Naive thymus-derived CD4-positive, alpha-beta T cell (primary cell): ENCODE measurements at places on chromosomes 1 and 21.

GRCh38 chr1:165328136-165328535, 28.4 kb downstream of the LMX1A start:
- no peak overlapping the region for H3K27ac ChIP-seq
- H3K36me3 ChIP-seq = no peaks in the 10 kb centered on the region
- DNase-seq = no peak
- H3K27me3 ChIP-seq = peaks cover 5% of the 10 kb centered on the region

DNA sequence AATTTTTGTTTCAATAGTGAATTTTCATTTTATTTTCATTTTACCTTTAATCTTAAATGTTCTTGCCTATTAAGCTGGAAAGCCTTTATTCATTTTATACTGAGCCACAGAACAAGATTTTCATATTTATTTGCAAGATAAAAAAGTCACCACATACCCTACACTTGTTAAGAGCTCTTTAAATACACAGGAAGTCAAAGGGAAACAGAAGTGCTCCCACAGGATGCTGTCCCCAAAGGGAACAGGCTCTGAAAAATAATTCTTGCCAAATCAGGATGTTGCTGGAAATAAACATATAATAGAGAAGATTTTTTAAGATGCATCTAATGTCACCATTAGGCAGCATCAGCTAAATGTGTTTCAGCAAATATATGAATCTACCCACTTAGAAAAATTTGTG, 113.6 kb downstream of the VAV3 start:
- H3K27ac ChIP-seq = no peak overlapping the region
- H3K4me3 ChIP-seq = no peak overlapping the region
- H3K36me3 ChIP-seq = no peaks in the 10 kb centered on the region
- H3K27me3 ChIP-seq = no peaks in the 10 kb centered on the region

- no peaks in the 10 kb centered on the region for H3K36me3 ChIP-seq
- no peaks in the 10 kb centered on the region for H3K27me3 ChIP-seq
- H3K27ac ChIP-seq = no peak overlapping the region
Observed at GRCh38 chr1:242405947-242406346, 118.5 kb downstream of the PLD5 start.

- no peaks in the 10 kb centered on the region for H3K4me1 ChIP-seq
- H3K27ac ChIP-seq = no peak overlapping the region
- H3K4me3 ChIP-seq = no peak overlapping the region
- H3K27me3 ChIP-seq = no peaks in the 10 kb centered on the region
Observed at GRCh38 chr1:84254703-84255238, 46.7 kb upstream of the SAMD13 start.

DNA sequence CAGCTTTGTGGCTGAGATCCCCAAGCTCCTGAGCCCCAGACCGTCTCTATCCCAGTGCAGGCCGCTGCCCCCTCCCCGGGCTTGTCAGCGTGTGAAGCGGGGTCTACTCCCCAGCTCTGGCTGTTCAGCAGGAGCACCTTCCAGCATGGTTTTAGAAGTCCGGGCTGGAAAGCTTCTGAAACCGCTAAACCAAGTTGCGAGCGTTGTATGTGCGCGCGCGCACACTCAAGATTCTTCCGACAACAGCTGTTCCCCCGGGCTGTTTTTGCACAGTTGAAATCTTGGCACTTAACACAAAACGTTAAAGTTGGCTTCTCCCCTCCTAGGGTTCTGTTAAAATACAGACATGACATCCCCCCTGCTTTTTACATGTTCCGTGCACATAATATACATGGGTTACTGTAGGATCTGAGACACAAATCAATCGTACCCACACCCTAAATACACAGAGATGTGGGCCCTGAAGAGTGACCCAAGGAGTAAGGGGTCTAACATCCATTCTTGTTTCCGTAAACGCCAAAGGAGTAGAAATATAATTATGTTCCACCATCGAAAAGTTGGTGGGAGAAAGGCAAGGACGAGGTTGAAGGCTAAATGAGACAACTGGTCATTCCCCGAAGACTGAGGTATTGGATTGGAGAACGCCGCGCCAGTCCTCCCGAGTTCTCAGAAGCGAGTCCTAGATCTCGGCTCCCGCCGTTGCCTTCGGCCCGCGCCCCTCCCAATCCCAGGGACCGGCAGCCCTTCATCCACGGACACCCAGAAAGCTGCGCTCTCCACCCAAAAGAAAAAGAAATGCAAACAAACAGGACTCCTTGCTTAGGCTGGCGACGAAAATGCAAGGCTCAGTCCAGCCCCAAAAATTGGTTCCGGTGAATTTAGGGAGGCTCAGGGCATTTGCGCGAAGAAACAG, 1.3 kb downstream of the TBX15 start:
- no peak for DNase-seq
- H3K27ac ChIP-seq = no peak overlapping the region
- no peaks in the 10 kb centered on the region for H3K4me1 ChIP-seq
- peaks cover 5% of the 10 kb centered on the region for H3K27me3 ChIP-seq
- no peak overlapping the region for H3K4me3 ChIP-seq
